Pericardium fibroblast (primary cell): ENCODE measurements at places on chromosomes 4 and X. TPM values are rescaled to one million over a fixed set of nuclear protein-coding genes. Genes with fewer than 3 reads are reported as not detected.

UNC5C gene
- total RNA-seq, result 0.26 and 0.58 TPM in 2 replicates

ANXA10 gene
- 0.85 TPM in 1 of 2 replicates, not detected in the other for total RNA-seq

CSAG1 gene
- not detected in 2 replicates for total RNA-seq

ACE2 gene
- total RNA-seq, result not detected in 2 replicates

MGARP gene
- total RNA-seq, result 16.0 and 40.5 TPM in 2 replicates

ZCCHC18 gene
- 1.1 TPM in 2 replicates for total RNA-seq

ADGRL3 gene
- 1.0 and 3.7 TPM in 2 replicates for total RNA-seq

FGFR3 gene
- 1.2 and 2.2 TPM in 2 replicates for total RNA-seq

CT47A1 gene
- total RNA-seq, result not detected in 2 replicates

DHRSX gene
- total RNA-seq, result 20.5 and 20.6 TPM in 2 replicates

SPANXA2 gene
- not detected in 2 replicates for total RNA-seq

SLC9B1 gene
- total RNA-seq, result 0.23 and 0.26 TPM in 2 replicates

MUC7 gene
- total RNA-seq, result not detected in 2 replicates

MTMR8 gene
- not detected in 2 replicates for total RNA-seq
